Stimulated activated CD8-positive, alpha-beta memory T cell treated with anti-CD3 and anti-CD28 coated beads, Interleukin-4, amount 100 ng/mL, for 4 hours (primary cell): ENCODE measurements at places on chromosomes 4 and X.

DNA sequence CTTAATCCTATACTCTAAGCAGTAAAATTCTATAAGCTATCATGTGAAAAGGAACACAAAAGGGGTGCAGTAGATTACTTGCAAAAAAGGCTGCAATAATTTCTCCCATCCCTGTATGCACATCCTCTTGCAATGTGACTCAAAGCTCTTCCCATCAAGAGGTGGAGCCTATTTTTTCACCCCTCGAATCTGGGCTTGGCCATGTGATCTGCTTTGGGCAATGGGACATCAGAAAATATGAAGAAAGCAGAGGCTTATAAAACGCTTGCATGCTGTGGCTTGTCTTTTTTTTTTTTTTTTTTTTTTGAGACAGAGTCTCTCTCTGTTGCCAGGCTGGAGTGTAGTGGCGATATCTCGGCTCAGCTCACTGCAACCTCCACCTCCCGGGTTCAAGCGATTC is 33.0 kb downstream of the GEMIN8 start:
- DNase-seq: no peak

- no peak for DNase-seq
Observed at GRCh38 chr4:176011529-176011928, 54.1 kb upstream of the WDR17 start.

DNA sequence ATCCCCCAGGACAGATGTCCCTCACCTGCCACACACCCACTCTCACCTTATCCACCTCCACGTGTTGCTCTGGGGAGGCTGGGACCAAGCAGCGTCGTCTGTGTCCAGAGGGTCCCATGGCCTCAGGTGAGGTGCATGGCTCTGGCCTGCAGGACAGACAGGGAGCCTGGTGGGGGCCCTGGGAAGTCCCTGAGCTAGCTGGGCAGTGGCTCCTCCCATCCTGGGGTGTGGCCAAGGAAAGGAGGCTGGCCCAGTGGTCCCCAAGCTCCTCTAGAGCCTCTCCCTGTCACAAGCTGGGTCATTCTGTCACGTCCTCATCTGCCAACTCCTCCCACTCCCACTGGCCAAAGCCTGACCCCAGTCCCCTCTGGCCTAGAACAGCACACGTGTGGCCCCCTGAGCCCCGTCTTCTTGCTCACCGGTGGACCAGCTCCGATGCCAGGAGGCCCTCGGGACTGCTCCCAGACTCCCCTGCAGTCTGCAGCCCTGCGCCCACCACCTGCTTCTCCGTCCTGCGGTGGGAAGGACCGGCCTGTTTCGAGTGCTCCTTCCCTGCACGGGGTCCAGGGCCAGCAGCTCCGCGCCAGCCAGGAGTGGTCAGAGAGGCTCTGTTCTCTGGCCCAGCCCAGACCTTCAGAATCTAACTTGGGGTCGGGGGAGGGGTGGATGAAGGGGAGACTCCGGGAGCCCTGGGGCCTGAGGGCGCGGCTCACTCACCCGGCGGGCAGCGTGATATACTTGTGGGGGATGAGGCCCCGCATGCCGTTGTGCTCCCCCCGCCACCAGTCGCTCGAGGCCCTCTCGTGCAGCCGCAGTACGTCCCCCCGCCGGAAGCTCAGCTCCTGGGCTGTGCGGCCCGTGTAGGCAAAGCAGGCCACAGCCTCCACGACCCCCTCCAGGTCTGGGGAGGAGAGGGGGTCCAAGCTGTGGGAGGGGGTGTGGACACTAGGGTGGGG is 4.8 kb downstream of the AVPR2 start:
- DNase-seq: no peak

GRCh38 chr4:125838924-125839323 is 524.2 kb downstream of the FAT4 start:
- DNase-seq: no peak

- no peak for DNase-seq
Observed at GRCh38 chrX:7614616-7615015, 228.4 kb upstream of the VCX start.

DNA sequence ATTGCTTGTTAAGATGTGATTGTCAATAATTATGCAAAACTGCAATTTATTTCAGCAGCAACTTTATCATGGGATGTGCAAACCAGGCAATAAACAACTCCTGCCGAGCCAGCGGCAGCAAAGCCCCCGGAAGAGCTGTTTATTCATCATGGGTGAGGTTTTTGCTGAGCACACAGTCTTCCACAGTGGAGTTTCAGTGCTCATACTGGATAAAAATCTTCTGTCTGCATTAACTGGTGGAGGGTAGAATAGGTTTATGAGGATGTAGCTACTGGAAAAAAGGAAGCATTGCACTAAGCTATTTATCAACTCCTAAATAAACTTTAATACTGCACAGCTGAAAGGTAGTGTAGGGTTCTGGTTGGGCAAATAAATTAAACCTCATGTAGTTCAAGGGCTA is 557.4 kb upstream of the FTHL17 start:
- no peak for DNase-seq
